ENCODE measurements at places on chromosomes 16 and 17. TPM values are rescaled to one million over a fixed set of nuclear protein-coding genes. Genes with fewer than 3 reads are reported as not detected.

CLEC18A gene
- total RNA-seq = 0.48 TPM

TMC6 gene
- 58.1 TPM for total RNA-seq

FNDC8 gene
- total RNA-seq = not detected

NPIPB9 gene
- total RNA-seq = 3.2 TPM

MXRA7 gene
- total RNA-seq = 210 TPM

ABCC3 gene
- 12.4 TPM for total RNA-seq

DNA sequence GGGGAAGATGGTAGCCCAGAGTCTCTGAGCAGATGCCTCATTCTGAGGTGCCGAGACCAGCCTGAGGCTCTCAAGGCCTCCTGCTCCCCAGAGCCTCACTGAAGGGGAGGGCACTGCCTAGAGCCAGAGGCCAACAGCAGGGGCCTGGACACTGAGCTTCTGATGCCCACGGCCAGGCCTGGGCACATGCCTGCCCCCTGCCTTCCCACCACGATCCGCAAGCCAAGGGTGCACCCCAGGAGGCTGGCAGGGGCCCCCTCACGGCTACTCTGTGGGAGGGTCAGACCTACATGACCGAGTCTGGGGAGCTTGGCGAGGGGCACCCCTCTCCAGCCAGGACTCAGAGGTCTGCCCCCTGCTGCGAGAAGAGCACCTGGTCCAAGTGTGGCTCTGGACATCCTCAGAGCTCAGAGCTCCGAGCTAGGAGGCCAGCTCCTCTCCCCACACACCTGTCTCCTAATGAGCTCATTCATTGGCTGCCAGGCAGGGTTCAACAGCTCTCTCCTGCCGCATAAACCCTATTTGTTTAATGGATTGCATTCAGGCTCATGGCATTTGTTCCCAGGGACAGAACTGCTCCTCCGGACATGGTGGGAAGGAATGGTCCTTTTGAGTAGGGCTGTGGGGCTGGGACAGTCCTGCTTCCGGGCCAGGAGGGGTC is 13.9 kb downstream of the OTOP3 start:
- no peak for DNase-seq

GRCh38 chr16:8576141-8577004 is 13.9 kb downstream of the TMEM114 start:
- DNase-seq = no peak

DNA sequence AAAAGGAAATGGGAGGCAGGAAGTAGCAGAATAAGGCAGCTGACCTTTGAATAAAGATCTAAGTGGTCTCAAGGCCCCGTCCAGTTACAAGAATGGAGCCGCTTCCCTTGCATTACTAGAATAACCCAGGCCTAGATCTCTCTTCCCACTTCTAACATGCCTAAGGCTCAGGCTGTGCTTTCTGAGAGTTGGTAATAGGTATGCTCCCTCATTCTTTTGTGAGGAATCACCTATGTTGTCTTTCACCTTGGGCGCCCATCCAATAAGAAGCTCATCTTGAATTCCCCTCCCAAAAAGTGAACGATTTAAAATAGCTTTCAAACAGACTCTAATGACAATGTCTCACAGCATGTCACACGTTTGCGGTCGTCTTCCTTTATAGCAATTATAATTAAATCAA is 101.2 kb downstream of the KCNJ2 start:
- no peak for DNase-seq

- no peak for DNase-seq
Observed at GRCh38 chr17:75550139-75550465, 24.6 kb downstream of the LLGL2 start.

DNA sequence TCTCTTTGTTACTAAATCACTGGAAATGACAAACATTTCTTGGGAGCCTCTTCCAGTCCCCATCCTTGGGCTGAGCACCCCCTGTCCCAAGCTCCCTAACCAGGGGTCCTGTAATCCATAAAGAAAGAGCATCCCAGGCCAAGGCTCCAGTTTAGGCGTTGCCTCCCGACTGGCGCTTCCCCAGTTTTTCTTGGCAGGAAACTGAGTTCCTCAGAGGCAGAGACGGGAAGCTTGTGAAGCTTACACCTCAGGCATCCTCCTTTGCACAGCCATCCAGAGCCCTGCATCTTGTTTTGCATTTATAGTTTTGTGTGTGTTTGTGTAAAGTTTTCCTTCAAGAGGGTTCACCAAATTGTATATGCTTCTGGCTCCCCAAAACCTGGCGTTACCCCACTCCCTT is 7.1 kb downstream of the COPZ2 start:
- no peak for DNase-seq

- DNase-seq = no peak
Observed at GRCh38 chr17:11170881-11171280, 70.1 kb upstream of the SHISA6 start.

- no peak for DNase-seq
Observed at GRCh38 chr17:42188749-42189650, 3.7 kb upstream of the HCRT start.

DNA sequence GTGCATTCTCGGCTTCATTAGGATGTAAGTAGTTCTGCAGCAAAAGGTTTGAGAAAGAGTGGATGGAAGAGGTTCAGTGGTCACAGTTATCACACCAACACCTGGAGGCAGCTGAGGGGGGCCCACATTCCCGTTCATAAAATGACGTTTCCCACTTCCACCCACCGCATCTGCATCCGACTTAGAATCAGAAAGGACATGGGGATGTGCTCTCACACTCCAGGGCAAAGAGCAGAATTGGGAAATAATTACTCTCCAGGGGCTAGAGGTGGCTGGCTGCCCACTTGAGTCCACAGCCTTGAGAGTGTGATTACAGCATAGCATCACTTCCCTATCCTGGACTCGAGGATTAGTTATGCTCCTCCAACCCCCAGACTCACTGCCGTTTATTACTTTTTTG is 122.0 kb downstream of the CPPED1 start:
- no peak for DNase-seq

GRCh38 chr16:50909831-50910735 is 168.2 kb downstream of the CYLD start:
- no peak for DNase-seq

DNA sequence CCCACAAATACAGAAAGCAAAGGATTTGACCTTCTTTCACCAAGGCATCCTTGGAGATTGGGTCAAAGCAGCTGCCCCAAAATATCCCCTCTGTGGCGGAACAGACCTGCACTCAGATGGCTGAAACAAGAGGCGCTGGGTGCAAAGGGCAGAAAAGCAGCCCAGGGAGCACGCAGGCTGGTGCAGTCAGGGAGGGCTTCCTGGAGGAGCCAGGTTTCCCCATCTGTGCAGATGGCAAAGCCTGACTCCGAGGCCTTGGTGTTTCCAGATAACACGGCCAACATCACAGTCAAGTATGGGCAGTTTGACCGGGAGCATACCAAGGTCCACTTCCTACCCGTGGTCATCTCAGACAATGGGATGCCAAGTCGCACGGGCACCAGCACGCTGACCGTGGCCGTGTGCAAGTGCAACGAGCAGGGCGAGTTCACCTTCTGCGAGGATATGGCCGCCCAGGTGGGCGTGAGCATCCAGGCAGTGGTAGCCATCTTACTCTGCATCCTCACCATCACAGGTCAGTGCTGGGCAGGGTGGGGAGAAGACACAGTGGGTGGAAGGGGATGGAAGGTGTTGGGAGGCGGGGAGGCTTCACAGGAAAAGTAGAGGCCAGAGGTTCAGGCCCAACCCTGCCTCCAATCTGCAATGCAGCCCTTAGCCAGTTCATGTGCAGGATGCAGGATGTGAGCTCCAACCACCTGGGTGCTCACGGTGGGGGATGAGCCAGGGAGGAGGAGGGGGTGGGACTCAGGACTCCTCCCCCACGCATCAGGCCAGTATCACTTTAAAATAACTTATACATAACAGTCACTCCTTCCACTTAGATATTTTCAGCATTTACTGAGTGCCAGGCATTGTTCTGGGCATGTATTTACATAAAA is 26.4 kb upstream of the BEAN1 start:
- no peak for DNase-seq

DNA sequence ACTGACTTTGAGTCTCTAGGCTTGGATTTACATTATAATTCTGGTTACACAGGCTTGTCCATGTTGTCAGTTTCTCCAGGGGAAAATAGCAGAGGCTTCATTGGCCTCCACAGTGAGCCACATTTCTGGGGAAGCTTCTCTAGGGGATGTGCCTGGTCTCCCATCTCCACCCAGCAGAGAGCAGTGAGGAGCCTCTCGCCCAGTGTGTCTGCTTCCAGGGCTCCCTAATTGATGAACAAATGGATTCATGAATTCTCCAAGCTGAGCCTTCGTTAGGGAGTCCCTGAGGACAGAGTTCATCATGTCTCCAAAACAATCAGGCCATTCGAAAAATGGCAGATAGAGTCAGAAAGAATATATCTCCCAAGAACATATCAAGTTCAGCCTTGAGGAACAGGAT is 162.4 kb upstream of the TOX3 start:
- no peak for DNase-seq

DNA sequence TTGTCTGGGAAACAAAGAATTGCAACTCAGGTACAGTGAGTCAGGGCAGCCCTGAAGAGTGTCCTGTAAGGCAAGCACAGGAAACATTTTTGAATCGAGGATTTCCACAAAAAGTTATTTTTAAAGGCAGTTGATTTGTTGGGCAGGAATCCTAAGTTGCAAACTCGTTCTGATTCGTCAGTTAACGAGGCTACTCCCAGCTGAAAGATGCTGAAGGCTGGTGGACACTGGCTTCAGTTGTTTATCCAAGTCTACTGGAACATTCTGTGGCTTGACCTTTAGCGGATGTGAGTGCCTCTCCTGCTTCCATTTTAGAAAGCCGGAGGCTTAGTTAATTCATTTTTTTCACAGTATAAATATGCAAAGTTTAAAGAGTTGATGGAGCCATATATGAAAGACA is 84.2 kb downstream of the KCNJ12 start:
- no peak for DNase-seq

DNA sequence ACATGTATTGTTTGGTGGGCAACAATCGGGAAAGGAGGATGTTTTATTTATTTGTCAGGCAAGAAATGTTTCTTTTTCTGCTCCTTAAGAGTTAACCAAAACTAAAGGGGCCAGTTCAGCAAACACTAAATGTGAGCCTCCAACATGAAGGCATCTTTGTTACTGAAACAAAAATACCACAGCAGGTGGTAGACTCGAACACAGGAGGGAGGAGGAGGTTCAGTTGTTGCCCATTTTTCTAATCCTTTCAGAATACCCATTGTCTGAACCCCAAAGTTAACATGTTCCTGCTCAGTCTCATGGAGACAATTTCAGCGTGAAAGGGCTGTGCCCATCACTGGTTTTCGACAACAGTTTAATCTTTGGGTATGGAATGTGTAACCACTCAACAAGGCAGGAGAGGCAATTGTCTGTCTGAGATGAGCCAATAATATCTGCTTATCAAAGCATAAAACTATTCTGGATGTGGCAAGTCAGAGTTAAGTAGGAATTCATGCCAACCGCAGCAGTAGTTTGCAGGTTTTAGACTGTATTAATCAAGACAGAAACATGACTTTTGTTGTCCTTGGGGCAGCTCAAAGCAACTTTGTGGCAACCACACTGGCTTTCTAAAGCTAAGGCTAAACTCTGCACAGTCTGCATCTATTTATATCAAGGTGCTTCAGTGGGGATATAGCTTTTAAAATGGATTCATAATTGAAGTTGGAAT is 211.7 kb downstream of the FTO start:
- no peak for DNase-seq

DNA sequence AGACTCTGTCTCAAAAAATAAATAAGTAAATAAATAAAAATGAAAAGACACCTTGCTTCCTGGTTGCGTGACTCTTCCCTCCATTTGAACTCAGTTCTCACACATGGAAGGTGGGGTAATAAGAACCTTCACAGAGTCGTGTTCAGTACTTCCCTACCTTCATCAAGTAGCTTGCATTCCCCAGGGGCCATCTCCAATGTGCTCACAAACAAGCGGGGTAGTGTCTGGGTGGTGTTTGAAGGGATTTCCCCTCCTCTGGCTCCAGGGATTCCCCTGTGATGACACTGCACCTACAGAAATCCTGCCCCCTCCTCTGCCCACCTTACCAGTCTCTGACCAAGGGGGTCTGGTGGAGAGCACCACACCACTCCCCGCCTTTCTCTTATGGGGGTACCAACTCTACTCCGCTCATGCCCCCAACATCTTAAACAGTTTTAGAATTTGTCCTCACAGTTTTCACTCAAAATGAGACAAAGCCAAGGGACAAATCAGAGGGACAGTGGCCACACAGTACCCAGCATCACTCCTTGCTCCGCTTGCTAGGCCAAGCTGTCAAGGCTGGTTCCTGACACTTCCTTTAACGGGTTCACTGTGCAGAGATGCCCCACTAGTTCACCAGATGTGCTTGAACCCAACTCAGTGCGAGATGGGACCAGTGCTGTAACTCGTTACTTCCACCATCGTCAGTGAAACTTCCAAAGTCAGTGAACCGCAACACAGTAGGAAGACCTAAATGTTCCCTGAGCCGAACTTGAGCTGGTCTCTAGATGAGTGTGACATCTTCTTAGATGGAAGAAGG is 69.1 kb downstream of the COPRS start:
- no peak for DNase-seq

DNA sequence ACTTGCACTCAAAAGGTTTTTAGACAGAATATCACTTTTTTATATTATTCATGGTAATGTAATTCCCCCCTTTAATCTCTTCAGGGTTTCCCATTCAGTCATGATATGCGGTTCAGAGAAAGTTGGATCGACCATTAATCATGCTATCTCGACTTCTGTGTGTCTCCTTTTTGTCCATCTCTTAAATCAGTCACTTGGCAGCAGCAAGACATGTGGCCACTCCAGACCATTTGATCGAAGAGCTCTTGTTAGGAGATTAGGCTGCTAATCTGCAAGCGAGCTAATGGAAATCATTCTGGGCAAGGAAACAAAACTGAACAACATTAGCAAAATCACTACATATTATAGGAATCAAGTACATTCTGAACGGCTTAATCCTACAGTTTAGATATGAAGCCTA is 449.9 kb downstream of the WWOX start:
- DNase-seq = no peak

DNA sequence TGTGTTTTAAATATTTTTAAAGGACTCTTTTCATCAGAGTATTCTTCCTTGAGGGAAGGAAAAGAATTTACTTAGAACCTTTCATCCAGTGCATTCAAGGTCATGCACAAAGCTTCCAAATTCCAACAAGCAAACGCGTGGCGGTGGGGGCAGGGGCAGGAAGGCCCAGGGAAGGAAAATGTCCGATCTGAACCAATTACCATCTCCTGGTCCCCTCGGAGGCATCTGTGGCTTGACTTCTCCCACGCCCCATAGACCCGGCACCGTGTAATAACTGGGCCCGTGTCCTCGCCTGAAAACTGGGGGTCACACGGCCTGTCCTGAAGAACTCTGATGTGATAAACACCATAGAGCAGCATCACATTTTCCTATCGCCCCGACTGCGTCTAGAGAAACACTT is 18.3 kb downstream of the MEAK7 start:
- no peak for DNase-seq

GRCh38 chr17:50963139-50963538 is 97.0 kb upstream of the TOB1 start:
- DNase-seq = no peak

- DNase-seq = no peak
Observed at GRCh38 chr16:85330006-85330693, 217.9 kb upstream of the CIBAR2 start.

DNA sequence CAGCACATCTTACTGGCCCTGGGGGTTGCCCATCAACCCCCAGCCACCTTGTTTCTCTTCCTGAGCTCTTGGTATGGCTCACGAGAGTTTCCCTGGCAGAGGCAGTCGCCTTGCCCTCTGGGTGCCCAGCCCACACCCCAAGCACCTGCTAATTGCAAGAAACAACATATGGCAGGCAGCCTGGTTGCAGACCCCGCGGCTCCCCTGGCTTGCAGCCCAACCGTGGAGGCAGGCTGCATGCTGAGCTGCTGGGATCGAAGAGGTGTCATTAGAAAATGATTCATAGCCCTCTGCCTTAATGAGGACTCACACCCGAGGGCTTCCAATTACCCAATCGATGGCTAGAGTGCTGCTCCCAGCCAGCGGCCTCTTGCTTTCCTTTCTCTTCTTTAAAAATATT is 115.7 kb downstream of the TMEM114 start:
- DNase-seq = no peak

Data from omental fat pad (tissue), 4 donors.